SK-N-SH treated with all-trans-retinoic acid at 6 μM for 48 hours (cell line): ENCODE measurements at places on chromosomes 4 and X.
A peak's percentile ranks its signal among the peaks of the same experiment; 100 is the strongest.

- no peak for ATAC-seq
Observed at GRCh38 chr4:127000846-127001245, 631.9 kb upstream of the INTU start.

GRCh38 chr4:71304289-71304850 is 34.5 kb upstream of the SLC4A4 start:
- no peak for ATAC-seq

GRCh38 chr4:24589448-24589847 is 5.1 kb upstream of the DHX15 start:
- no peak for ATAC-seq

GRCh38 chrX:44651358-44651757 is 108.7 kb upstream of the FUNDC1 start:
- ATAC-seq, result no peak

- no peak for ATAC-seq
Observed at GRCh38 chr4:155307731-155308277, 69.0 kb downstream of the MAP9 start.

- ATAC-seq, result peak; percentile 8
Observed at GRCh38 chr4:83012200-83012686, 1.6 kb upstream of the LIN54 start.

- ATAC-seq, result peak; percentile 85
Observed at GRCh38 chrX:131752493-131753198, 208.8 kb downstream of the OR13H1 start.

DNA sequence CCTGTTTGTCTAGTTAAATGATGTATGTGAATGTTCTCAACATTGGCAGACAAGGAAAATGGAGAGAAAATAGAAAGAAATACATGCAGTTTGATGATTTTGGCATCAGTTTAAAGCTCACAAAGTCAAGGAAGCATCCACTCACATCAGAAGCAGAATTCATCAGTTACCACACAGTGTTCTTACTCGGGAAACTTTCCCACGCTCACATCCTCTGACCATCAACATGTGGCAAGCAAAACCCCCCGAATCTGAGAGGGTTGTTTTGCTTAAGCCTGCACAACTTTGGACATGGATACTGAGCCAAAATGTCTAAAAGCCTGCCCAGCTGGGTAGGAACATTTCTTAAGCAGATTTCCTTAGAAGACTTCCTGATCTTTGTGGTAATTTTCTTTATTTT is 407.6 kb downstream of the ANKRD50 start:
- no peak for ATAC-seq

DNA sequence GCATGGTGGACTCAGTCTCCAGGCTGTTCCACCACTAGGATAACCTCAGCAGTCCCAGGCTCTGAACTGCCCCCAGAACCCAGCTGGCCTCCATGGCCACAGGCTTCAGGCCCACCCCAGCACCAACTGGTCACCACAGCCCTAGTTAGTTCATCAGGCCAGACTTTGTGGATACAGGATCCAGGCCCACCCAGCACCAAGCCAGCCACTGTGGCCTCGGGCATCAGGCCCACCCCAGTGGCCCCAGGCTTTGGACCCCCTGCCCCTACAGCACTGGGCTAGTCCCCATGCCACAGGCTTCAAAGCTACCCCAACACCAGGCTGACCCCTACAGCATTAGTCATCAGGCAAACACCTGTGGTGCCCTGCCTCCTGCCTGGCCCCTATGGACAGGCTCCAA is 50.0 kb downstream of the ZCCHC13 start:
- no peak for ATAC-seq

DNA sequence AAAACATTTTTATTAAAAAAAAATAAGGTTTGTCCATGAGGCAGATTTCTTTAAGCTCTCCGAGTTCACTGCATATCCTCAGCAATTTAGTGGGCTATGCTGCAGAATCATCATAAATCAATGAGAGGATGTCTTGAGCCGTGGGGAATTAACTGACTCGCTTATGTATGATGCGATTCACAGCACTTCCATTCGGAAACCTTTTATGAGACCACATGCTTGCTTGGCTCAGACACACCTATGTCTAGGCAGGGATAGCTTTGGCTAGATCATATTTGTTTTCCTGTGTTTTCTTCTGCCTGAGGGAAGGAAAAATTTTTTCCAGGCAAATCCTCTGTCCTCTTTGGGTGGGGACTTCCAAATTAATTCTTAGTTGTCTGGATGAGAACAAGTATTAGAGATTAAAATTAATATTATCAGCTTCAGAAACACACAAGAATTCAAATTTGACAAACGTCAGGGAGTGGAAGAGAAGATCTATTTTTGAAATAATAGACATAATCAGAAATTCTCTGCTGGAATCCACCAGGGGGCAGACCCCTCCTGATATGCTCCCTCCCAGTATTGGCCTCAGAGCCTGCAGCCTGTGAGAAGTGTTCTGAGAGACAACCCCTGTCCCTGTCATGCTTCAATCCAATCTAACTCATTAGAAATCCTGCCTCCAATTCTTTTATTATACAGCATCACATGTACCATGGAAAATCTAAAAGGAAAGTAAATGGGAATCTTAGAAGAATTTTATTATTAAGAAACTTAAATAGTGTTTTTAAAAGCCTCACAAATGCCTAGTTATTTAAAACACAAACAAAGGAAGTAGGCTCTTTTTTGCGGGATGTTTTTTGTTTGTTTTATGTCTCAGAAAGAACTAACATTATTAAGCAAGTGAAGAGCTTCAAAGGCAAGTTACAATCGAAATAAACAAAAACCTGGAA is 345.1 kb upstream of the TACR3 start:
- ATAC-seq, result peak; percentile 87

GRCh38 chr4:186554914-186555827 is at the start of gene MTNR1A:
MTNR1A (minus strand) TSS chr4:186555567; CDS start chr4:186555365, 202 bp downstream.
- ATAC-seq, result peak; percentile 69

GRCh38 chr4:89007338-89007939 is 49.5 kb downstream of the FAM13A start:
- ATAC-seq, result no peak

DNA sequence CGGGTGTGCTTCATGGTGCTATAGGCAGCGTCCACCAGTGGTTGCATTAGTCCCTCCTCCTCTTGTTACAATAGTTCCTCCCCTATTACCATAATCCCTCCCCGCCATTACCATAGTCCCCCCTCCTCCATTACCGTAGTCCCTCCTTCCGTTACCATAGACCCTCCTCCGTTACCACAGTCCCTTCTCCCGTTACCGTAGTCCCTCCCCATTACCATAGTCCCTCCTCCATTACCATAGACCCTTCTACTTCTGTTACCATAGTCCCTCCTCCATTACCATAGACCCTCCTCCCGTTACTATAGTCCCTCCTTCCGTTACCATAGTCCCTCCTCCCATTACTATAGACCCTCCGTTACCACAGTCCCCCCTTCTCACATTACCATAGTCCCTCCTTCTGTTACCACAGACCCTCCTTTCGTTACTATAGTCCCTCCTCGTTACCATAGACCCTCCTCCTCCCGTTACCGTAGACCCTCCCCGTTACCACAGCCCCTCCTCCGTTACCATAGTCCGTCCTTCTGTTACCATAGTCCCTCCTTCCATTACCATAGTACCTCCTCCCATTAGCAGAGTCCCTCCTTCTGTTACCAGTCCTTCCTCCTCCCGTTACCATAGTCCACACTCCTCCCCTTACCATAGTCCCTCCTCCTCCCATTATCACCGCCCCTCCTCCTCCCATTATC is 129.6 kb downstream of the DHRSX start:
- ATAC-seq, result no peak
